ENCODE measurements at places on chromosomes 11 and 22.

GRCh38 chr11:23143022-23143421 lies 282.7 kb upstream of the CCDC179 start:
- no peak for DNase-seq

DNA sequence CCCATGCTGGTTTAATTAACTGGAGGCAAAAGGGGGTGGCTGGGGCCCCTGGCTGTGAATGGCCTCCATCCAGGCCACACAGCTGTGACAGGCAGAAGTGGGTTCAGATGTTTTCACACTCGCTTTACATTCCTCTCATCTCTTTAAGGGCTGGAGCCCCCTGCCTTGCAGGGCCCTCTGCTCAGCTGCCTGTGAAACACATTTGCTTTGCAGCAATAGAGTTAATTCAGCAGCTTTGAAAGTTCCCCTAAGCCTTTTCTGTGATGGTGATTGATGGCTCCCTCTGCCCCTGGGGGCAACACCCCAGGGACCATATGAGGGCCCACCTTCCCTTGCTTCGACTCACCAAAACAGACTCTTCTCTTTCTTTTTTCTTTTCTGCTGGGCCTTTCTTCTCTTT lies 139.3 kb downstream of the FEZ1 start:
- no peak for DNase-seq

DNA sequence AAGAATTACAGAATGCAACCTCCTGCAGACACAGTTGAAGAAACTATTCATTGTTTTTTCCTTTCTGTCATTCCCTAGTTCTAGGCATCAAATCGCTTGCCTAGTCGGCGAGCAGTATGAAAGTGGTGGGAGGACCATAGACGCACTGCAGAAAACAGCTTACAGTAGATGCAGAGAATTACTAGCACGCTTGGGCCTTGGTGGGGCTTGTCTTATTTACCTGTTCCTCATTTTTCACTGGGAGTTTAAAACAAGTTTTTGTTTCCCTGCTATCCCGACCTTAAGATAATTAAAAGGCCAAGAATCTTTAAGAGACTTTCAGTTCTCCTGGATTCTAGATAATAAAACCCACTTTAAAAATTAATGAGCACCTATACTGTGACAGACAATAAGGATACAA lies 713 bp upstream of the ARL14EP start:
- no peak for DNase-seq

DNA sequence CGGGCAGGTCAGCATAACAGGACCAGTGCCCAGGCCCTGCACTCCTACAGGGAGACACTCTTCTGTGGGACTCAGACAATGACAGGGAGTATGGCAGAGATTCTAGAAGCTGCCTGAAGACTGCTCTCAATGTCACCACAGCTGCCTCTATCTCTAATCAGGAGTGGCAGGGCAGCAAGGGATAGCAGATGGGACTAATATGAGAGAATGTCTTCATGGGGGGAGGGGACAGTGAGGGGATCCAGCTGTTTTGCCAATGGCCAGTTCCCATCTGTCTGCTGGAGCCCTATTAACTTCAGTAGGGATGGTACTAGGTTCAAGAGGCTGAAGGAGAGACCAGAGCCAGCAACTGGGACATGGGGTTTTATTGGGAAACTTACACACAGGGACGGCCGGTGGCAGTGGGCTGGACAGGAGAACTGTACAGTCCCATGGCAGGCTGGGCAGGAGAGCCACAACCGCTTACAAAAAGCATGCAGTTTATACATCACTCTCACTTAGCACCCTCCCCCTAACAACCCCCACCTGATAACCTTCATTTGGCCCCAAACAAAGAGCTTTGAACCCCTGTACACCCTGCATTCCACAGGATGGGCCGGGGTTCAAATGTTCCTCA lies 2.5 kb upstream of the CD82 start:
- no peak for DNase-seq

- no peak for DNase-seq
Observed at GRCh38 chr22:48720662-48721394, 1106.8 kb downstream of the BRD1 start.

DNA sequence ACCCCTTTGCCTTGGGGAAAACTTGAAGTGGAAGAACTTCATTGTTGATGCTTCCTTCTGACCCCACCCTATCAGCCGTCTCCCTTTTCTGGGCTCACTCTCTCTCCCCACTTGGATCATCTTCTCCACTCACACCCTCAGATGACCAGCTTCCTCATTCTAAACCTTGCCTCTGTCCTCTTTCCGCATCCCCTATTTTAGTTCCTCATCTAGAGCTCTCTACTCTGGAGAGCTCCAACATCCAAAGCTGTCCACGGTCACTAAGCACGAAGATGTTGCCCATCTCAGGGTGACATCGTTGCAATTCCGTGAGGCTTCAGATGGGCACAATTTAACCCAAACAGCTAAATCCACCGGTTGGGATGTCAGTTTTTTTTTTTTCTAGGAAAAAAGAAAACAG lies 31.6 kb upstream of the ME3 start:
- DNase-seq, result no peak

DNA sequence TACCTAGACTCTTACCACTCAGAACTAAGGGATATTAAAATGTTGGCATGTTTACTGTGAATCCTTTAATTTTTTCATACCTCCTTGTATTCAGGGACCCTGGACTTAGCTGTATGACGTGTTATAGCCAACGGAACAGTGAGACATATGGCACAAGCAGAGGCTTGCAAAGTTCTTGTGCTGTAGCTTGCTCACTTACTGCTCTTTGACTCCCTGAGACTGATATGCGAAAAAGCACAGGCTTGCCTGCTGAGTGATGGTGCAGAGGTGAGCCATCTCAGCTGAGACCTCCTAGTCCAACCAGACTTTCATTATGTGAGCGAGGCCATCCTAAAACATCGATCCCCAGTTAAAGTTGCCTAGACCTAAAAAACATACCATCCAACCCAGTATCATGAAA lies 811.0 kb downstream of the METTL15 start:
- no peak for DNase-seq

GRCh38 chr22:26589845-26590736 lies at the start of gene TPST2:
TSS of gene TPST2 (minus strand) at chr22:26590132. CDS start at chr22:26541630, 48,502 bp downstream.
- DNase-seq, result peak; percentile 32

- no peak for DNase-seq
Observed at GRCh38 chr22:44825310-44826150, 73.2 kb downstream of the ARHGAP8 start.

DNA sequence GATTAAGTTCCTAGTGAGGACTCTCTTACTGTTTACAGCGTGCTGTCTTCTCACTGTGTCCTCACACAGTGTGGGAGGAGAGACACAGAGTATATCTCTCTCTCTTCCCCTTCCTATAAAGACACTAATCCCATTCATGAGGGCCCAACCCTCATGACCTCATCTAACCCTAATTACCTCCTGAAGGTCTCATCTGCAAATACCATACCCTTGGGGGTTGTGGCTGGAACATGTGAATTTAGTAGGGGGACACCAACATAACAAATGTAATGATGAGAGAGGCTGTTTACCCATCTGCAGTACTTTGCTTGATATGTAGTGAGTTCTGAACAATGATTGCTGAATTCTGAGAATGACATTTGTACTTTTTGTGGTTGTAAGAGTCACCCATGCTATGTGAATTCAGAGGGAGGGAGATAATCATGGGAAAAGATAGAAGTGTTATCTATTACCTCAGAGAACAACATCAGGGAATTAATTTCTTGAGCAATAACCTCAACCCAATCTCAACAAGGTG lies 4.9 kb upstream of the OR52W1 start:
- no peak for DNase-seq

- no peak for DNase-seq
Observed at GRCh38 chr11:82734120-82734479, 436 bp upstream of the FAM181B start.

DNA sequence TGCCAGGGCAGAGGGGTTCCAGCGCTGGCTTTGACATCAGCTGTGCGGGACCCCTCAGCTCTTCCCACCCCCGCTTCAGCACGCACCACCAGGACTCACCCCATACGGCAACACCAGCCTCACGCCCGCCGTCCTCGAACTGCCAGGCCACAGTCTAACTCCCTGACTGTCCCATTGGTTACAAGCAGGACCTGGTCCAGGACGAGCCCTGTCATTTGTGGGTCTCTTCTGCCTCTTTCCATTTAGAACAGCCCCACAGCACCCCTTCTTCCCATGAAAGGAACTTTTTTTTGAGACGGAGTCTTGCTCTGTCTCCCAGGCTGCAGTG lies 81.7 kb downstream of the PHF21B start:
- DNase-seq, result no peak

- no peak for DNase-seq
Observed at GRCh38 chr22:43530349-43531201, 118.8 kb downstream of the MPPED1 start.

GRCh38 chr11:42301777-42302176 lies 842.3 kb upstream of the LRRC4C start:
- no peak for DNase-seq

- no peak for DNase-seq
Observed at GRCh38 chr11:111540937-111541253, 375 bp downstream of the LAYN start.

- DNase-seq, result no peak
Observed at GRCh38 chr22:20581503-20582170, 74.2 kb downstream of the MED15 start.

DNA sequence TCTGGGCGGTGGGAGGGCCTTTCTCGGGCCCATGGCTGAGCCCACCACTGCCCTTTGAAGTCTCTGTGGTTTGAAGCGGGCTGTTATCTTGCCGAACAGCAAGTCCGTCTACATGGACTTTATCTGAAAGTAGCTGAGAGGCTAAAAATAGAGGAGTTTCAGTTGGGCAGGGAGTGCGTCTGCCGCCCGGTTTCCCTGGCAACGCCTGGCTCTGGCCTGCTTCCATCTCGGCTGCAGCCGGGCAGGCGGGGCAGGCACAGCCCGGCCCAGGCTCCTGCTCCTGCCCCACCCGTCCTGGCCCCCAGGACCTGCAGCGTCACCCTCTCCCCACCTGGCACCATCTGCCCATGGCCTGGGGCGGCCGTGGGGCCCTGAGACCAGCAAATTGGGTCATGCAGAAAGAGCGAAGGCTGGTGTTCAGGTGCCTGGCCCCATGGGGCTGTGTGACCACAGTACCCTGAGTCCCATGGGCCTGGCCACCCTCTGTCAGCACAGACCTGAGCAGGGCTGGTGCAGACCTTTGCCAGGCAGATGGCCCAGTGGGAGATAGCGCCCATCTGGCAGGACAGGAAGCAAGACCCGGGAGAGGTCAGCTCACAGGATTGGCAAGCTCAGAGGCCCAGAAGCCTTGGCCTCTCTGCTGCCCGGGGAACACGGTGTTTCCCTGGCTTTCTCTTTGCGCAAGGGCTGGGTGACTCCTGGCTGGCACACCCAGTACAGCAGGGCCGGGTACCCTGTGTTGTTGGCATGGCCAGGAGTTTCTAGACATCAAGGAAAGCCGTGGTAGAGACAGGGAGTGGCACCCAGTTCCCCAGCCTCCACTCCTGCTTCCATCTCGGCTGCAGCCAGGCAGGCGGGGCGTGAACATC lies 79.1 kb upstream of the KCNQ1OT1 start:
- DNase-seq, result no peak

GRCh38 chr22:30004694-30005093 lies 75.6 kb upstream of the HORMAD2 start:
- DNase-seq, result no peak

DNA sequence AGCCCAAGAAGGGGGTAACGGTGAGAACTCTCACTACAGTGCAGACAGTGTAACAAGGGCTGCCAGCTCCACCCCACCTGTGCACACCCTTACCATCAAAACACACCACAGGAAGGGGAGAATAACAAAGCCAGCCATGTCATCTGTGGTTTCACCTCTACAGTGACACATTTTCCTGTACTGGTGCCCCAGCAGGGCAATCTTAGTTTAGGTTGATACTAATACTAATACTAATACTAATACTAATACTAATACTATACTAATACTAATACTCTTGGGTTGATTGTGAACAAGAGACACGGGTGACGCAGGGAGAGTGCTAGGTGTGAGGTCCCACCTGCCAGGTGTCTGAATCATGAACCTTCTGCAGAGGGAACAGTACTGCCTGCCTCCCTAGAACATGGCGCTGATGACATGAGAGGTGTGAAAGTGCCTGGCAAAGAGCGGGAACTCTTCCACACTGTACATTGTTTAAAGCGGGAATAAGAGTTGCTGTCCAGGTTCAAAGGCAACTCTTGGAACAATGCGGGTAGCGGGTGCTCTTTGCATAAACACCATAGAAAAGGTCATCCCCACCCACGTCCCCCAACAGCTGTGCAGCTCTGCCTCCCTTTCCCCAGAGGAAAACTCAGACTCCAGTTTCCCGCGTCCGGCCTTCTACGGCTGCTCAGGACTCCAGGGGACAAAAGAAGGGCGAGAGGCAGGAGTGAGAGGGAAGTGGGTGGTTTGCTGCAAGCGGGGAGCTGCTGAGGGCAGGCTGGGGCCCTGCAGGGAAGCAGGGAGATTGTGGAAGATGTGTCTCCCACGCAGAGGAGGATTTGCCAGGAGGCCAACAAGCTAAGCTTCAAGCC lies 25.0 kb upstream of the TMPRSS4 start:
- DNase-seq, result no peak

- DNase-seq, result no peak
Observed at GRCh38 chr22:29517215-29517908, 36.2 kb downstream of the THOC5 start.

DNA sequence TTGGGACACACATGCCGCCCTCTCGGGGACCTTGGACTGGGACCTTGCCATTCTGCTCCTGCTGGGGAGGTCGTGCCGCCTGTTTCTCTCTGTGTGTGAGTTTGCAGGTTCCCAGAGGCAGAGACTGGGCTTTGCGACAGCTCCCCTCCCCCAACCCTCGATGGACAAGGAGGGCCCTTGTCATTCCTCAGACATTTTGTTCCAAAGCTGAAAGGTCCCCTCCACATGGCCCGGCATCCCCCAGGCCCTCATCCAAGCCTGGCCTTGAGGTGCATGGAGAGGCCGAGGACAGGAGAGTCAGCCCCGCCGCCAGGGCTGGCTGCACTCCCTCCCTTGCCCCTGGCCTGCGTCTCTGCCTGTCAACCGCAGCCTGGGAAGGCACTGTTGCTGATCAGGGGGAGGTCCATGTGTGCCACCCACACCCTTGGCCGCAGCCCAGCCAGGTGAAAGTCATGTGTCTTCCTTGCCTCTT lies 25.6 kb downstream of the FADS2 start:
- no peak for DNase-seq

Data from HS-5 (cell line).